Motor neuron (in vitro differentiated cells): ENCODE measurements at places on chromosomes 2 and 18. TPM values are rescaled to one million over a fixed set of nuclear protein-coding genes. Genes with fewer than 3 reads are reported as not detected.

The GAL3ST2 gene
- total RNA-seq = 0.63 and 0.66 TPM in 2 replicates

The RGPD3 gene
- total RNA-seq = 0.62 and 0.73 TPM in 2 replicates

The G6PC2 gene
- 0.13 TPM in 1 of 2 replicates, not detected in the other for total RNA-seq

The SEMA4F gene
- 0.94 and 1.1 TPM in 2 replicates for total RNA-seq

The RESP18 gene
- not detected in 2 replicates for total RNA-seq

The FAM110C gene
- total RNA-seq = 0.11 TPM in 1 of 2 replicates, not detected in the other

The LRRC30 gene
- not detected in 2 replicates for total RNA-seq

The ATG4B gene
- total RNA-seq = 48.5 and 57.4 TPM in 2 replicates

The VWC2L gene
- 0.78 and 0.90 TPM in 2 replicates for total RNA-seq

The PFN4 gene
- total RNA-seq = 1.2 and 2.0 TPM in 2 replicates

The LRPPRC gene
- total RNA-seq = 66.1 and 67.6 TPM in 2 replicates

The SNTG2 gene
- 0.21 TPM in 1 of 2 replicates, not detected in the other for total RNA-seq

The SP140 gene
- 0.38 and 0.88 TPM in 2 replicates for total RNA-seq

The CNOT11 gene
- 24.2 and 30.4 TPM in 2 replicates for total RNA-seq

The MYCN gene
- total RNA-seq = 0.31 TPM in 1 of 2 replicates, not detected in the other

The AFTPH gene
- 25.1 and 29.2 TPM in 2 replicates for total RNA-seq

The NOL4 gene
- total RNA-seq = 1.4 and 4.1 TPM in 2 replicates

The PTMA gene
- 532 and 664 TPM in 2 replicates for total RNA-seq

The TSPYL6 gene
- total RNA-seq = 0.08 and 0.27 TPM in 2 replicates

The RTP5 gene
- 1.2 TPM in 2 replicates for total RNA-seq

The ERBB4 gene
- 0.31 and 0.81 TPM in 2 replicates for total RNA-seq

The CAPN14 gene
- 0.11 TPM in 1 of 2 replicates, not detected in the other for total RNA-seq

The ARHGAP25 gene
- 3.6 and 4.6 TPM in 2 replicates for total RNA-seq

The NEU2 gene
- 0.77 TPM in 1 of 2 replicates, not detected in the other for total RNA-seq

The GTF3C2 gene
- total RNA-seq = 28.0 and 34.8 TPM in 2 replicates

The GRB14 gene
- total RNA-seq = 5.5 and 7.0 TPM in 2 replicates

The IL1A gene
- total RNA-seq = 0.15 and 0.36 TPM in 2 replicates

The PDCD1 gene
- 0.49 TPM in 1 of 2 replicates, not detected in the other for total RNA-seq
